ENCODE measurements at places on chromosomes 2 and 18. TPM values are rescaled to one million over a fixed set of nuclear protein-coding genes. Genes with fewer than 3 reads are reported as not detected.

The CYP1B1 gene
- 37.2 TPM for total RNA-seq

DNA sequence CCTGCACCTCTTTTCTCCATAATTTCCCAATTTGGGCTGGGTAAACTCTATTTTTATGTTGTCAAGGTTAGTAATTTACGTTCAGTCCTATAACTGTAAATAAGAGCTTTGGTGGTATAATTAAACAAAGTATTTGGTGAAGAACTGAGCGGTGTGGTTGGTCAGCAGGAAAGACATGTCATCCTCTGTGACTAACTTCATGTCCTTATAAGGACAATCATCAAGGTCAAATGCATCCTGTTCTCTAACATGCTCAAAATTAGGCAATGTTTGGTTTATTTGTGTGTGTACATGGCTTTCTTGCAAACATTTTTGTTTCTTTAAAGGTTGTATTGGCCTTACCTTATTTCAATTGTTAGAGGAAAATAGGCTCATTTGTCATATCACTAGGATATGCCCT, 121.5 kb upstream of the NABP1 start:
- DNase-seq = no peak

DNA sequence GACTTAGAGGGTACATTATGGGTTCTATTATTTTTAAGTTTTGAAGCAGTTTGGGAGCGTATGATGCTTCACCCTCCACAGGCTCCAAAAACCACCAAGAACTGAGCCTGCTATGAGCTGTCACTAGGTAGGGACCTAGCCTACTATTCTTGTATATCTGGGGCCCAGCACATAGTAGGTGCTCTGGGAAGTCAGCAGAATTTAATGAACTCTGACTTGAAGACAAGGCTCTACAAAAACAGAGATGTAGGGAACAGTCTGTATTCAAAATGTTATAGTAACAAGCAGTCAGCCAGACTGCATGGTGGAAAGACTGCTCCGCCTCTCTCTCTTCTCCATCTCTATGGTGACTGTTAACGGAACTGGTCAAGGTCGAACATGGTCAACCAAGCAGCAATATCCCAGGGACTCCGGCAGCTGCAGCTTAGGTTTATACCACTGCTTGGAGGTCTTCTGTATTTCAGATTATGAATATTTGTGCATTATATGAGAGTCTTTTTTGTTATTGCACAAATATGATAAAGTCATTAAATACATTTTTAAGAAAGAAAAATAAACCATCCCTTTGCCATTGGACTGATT, 22.2 kb upstream of the YWHAQ start:
- no peak for DNase-seq

GRCh38 chr18:46877329-46877987, 39.8 kb downstream of the PIAS2 start:
- no peak for DNase-seq

DNA sequence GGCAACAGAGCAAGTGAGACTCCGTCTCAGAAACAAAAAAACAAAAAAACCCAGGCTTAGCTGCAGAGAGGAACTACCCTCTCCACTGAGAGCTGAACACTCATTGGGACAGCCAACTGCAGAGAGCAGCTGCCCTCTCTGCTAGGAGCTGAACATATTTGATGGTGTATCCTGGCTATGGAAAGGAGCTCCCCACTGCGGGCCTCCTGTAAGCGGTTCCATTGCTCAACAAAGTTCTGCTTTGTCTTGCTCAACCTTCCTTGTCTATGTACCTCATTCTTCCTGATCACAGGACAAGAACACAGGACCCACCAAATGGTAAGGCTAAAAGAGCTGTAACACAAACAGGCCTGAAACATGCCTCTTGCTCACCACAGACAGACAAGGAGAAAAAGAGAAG, 246.3 kb upstream of the LRRTM4 start:
- no peak for DNase-seq

All from PC-3 (cell line).